ENCODE measurements at places on chromosomes 12 and 14.

DNA sequence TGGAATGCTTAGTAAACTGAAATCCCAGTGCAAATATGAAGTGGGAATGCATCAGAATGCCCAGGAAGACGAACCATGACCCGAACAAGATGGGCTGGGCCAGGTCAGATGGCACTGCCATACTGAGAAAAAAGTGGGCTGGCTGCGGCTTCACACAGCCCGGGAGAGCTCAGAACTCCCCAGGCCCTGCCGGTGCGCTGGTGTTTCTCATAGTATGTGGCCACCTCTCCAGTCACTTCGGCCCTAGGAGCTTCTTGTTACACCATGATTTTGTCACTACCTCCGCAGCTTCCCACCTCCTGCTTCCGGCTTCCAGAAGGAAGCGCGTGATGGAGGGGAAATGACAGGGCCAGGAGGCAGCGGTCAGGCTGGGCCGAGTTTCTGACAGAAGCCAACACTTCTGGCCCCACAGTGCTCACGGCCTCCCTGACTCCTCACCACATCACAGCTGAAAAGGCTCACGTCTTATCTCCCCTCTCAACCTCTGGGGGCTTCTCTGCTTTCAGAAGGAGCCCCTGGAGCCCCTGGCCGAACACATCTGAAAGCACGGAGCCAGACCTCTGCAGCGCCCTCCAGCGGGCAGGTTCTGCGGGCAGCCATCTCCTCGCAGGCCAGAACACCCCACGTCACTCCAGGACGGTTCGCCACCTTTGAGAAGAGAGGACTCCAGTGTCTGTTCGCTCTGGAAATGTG is 30.7 kb downstream of the DAD1 start:
- no peak for DNase-seq

DNA sequence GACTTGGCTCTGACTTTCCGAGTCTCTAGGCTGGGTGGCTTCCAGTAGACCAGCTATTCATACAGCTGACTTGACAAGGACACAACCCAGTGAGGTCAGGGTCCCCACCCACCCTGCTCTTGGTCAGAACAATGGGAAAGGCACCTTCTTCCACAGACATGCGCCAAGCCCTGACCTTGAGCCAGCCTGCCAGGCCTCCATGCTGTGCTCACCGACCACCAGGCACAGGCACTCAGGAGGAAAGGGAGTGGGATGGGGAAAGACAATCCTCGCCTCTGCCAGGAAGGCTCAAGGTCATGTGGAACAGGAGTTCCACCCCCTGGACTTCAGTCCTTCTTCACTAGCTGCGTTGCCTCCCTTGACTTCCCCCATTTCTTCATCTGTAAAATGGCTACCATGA is 31.4 kb downstream of the GALNT16 start:
- DNase-seq, result no peak

DNA sequence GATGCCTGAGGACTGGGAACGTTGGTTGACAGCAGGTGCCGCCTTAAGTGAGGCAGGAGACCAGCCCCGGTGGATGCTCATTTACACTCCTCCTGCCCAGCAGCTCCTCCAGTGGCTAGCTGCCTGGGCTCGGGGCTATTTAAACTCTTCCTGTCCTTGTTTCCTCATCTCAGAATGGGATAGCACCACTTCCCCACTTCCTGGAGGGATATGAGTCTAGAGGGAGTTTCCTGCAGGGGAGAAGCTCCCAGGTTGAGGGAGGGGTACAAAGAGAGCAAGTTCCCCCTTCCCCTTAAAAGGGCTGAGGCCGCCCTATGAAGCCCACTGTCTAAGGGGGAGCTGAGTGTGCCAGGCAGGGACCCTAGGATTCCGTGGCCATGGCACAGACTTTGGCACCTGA is 311.2 kb downstream of the AACS start:
- no peak for DNase-seq

- no peak for DNase-seq
Observed at GRCh38 chr14:61565181-61565580, 130.1 kb upstream of the HIF1A start.

DNA sequence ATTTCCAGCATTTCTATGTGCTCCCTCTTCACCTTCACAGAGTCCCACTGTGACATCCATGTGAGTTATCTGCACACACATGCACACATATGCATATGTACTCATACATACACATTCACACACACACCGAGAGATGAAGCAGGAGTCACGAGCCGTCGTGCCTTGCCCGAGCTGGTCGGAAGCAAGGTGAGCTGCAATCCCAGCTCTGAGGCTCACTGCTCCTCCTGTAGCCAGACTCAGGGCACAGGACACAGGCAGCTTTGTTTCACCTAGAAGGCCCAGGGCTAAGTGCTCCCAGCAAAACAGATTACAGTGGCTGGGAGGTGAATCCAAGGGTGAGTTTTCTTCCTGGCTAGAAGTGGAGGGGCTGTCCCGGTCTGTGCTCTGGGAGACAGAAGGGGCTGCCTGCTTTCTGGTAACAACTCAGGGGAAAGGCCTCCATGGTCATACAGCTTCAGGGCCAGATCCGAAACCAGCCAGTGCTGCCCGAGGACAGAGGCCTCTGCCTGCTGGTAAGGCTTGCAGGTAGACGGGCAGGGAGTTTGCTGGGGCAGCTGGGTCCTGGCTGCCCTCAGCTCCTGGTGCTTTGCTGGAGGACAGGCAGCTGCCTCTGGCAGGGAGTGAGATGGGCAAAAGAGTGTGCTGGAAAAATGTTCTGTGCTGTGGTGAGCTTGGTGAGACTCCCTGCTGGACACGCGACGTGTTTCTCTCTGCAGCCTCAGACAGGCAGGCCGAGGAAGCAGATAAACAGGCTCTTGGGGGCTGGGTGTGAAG is 123.7 kb downstream of the CRACR2A start:
- DNase-seq, result no peak

DNA sequence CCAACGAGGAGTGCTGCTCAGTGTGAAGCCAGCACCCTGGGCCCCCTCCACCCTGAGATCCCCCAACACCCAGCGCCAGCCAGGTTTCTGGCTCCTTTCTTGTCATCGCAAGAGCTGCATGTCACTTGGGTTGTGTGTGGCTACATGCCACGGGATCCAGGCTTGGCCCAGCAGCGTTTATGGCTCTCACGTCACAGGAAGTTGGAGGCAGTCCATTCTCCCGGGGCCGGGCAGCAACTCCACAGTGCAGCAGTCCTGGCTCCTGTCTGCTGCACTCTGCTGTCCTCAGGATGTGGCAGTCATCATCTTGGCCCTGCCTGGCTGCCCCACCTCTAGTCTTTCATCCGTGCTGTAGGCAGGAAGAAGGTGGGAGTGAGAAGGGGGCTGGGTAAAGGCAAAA is 78.3 kb downstream of the AACS start:
- DNase-seq, result peak; percentile 32

- DNase-seq, result no peak
Observed at GRCh38 chr14:104746934-104747481, 5.9 kb upstream of the SIVA1 start.

DNA sequence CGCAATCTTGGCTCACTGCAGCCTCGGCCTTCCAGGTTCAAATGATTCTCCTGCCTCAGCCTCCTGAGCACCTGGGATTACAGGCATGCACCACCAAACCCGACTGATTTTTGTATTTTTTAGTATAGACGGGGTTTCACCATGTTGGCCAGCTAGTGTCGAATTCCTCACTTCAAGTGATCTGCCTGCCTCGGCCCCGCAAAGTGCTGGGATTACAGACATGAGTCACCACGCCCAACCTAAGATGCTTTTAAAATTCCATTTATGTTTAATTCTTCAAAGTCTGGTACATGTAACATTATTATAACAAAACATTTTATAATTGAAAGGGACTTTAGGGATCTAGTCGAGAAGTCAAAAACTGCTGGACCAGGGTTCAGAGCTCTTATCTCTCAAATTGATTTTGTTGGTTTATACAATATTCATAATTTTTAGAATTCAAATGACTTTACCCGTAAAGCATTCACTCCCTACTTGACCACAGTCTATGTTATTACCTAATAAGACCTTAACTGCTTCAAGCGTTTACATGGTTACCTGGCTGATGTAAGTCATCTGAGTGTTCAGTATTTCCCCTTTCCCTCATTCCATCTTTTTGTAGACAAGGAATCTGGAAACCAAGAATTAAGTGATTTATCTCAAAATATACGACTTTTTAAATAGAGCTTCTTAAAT is 28.2 kb downstream of the RAP1B start:
- no peak for DNase-seq

GRCh38 chr12:7905071-7905470 is 30.9 kb downstream of the SLC2A3 start:
- peak; percentile 30 for DNase-seq

- no peak for DNase-seq
Observed at GRCh38 chr12:16581416-16581815, 24.5 kb downstream of the LMO3 start.

- DNase-seq, result no peak
Observed at GRCh38 chr14:61132894-61133293, 148.2 kb downstream of the TMEM30B start.

GRCh38 chr12:113961921-113962710 is 4.0 kb downstream of the RBM19 start:
- DNase-seq, result no peak

- DNase-seq, result peak; percentile 42
Observed at GRCh38 chr14:67077921-67078320, 111.3 kb upstream of the GARIN2 start.

DNA sequence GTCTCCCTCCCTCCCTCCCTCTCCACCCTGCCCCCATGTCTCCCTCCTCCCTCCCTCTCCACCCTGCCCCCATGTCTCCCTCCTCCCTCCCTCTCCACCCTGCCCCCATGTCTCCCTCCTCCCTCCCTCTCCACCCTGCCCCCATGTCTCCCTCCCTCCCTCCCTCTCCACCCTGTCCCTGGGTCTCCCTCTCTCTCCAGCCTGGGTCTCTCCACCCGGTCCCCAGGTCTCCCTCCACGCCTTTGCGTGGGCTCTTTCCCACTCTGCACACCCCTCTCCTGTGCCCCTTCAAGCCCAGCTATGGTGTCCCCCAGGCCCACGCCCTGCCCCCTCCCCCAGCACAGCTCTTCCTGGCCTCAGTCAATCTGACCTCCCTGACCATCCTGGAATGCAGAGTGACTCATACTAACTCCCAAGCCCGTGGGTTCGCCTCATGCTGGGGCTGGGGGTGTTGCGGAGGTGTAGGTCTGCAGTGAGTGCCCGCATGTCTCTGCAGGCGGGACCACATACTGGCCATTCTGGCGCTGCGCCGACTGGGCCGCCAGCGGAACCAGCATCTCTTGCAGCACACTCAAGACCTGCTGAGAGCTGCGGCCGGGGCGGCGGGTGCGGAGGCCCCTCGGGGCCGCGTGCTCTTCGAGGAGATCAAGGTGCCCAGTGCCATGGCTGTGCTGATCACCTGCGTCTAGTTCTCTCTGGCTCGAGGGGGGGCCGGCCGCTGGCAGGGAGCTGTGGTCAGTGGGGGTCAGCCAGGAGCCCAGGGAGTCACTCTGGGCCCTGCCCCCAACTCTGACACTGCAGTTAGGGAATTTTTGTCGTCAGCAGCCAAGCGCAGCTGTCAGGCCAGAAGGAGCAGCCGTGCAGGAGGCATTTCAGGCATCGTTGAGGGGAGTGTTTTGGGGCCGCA is 13.5 kb upstream of the TNFAIP2 start:
- DNase-seq, result peak; percentile 84
